ENCODE measurements at places on chromosomes 12 and 14.
A peak's percentile ranks its signal among the peaks of the same experiment; 100 is the strongest.

DNA sequence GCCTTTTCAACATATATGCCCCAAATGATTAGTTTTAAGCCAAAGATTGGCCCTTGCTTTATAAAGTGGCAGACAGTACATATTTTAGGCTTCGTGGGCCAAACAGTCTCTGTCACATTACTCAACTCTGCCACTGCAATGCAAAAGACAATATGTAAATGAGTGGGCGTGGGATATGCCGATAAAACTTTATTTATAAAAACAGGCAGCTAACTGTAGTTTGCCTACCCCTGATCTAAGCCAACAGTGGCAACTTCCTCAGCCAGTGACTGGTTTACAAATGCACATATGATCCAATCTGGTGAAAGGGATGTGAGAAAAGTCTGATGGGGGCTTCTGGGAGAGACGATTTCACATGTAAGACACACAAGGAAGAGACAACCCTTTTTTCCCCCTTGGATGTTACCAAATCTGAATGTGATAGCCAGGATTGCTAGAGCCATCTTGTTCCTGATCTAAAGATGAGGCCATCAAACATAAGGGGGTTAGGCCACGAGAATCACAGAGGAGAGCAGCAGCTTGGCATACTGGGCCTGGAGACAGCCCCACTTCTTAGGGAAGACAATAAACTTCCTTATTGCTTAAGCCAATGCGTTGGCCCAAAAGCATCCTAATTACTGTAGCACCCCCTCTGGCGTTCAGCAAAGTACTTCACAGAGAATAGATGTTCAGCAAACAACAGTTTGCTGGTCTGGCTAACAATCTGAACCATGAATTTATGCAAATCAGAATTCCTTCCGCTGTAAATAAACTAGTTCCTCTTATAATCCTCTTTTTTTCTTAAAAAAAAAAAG, 75.2 kb upstream of the TMCC3 start:
- no peak for DNase-seq

GRCh38 chr12:104410326-104410725, 46.4 kb upstream of the CHST11 start:
- no peak for DNase-seq

GRCh38 chr12:40300490-40300889, 75.7 kb downstream of the LRRK2 start:
- DNase-seq = no peak

DNA sequence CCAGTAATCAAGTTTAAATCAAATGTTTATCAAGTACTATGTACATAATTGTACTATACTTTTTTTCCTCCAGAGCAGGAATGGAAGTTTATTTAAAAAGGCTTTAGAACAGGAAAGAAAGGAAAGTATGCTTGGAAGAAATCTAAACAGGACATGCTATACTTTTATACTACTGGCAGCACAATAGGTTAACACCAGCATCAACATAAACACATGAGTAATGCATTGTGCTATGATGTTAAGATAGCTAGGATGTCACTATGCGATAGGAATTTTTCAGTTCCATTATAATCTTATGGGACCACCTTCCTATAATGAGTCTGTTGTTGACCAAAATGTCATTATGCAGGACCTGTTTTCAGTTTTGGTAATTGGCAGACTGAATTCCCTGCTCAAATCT, 41.5 kb upstream of the ANKS1B start:
- no peak for DNase-seq

DNA sequence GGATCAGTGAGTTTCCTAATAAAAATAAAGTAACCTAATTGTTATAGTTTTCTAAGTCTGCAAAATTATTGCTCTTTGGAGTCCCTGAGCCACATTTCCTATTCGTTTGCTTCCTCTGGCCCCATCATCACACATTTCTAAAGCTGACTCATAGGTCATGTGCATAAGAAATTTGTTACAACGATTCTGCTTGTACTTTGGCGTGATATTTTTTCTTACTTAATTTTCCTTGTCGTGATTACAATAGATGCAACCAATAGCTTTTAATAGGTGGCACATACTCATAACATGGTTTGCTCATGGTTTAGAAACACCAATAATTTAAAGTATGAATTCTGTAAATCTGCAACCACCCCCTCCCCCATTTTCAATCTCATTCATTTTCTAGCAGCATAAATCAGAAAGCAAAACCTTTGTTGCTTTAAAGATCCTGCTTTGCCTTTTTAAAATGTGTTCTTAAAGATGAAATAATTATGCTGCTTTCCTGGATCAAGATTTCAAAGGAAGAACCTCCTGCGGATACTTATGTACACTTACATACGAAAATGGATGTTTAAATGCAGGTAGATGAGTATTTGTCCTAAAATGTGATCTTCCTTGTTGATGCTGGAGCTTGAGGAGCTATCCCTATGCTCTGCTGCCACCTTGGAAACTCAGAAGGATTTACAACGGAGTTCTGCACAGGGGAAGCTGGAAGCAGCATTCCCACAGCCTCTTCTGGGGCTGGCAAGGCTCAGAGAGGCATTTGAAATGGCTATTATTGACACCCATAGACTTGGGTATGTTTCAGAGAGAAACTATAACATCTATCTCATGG, 1.7 kb upstream of the FLRT2 start:
- DNase-seq = no peak

GRCh38 chr14:68104518-68104917, 284.9 kb downstream of the RAD51B start:
- DNase-seq = no peak

GRCh38 chr14:93804654-93805053, 16.4 kb upstream of the PRIMA1 start:
- no peak for DNase-seq

DNA sequence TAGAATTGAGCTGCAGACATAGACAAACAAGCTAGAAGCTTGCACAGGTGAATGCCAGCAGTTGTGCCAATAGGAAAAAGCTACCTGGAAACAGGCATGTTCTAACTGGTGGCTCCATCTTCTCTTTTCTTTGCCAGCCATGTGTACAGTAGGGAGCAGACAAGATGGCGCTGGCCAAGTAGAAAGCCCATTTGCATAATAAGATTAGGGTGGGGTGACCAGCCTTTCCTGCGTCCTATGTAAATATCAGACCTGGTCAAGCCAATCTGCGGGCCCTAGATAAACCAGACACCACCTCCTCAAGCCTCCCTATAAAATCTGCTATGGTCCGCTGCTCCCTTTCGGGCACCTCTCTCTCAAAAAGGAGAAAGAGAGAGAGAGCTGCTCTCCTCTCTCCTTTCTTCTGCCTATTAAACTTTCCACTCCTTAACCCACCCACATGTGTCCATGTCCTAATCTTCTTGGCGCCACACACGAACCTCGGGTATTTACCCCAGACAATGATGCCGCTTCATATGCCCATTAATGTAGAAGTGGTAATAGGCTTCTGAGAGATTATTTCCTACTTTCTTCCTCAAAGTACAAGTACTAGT, 201.0 kb downstream of the SLC25A21 start:
- no peak for DNase-seq

- no peak for DNase-seq
Observed at GRCh38 chr12:52607314-52607713, 6.1 kb upstream of the KRT72 start.

DNA sequence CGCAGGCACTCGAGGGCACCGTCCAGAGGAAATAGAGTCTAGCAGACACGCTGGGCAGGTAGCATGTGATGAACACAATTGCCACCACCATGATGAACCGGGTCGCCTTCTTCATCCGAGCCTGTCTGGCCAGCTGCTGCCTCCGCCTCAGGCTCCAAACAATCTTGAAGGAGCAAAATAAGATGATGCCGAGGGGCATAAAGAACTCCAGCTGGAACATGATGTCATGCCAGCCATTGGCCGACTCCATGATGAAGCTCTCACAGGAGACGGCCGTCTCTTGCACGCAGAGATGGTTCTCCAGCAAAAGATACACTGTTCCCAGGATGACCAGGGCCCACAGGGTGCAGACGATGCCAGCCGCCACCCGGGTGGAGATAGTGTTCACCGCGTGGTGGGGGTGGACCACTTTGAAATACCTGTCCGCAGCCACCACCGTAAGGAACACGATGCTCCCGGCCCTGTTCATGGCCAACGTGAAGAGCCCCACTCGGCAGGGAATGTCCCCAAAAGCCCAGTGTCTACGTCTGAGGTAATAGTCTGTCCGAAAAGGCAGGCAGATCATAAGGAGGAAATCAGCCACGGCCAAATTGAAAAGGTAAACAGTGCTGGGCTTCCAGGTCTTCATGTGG, 945 bp downstream of the HCAR1 start:
- no peak for DNase-seq

GRCh38 chr14:37583358-37584210, 11.5 kb downstream of the FOXA1 start:
- DNase-seq = peak; percentile 89

GRCh38 chr14:36442824-36443241, 77.2 kb downstream of the NKX2-1 start:
- no peak for DNase-seq

- peak; percentile 4 for DNase-seq
Observed at GRCh38 chr14:57871459-57872080, 5.7 kb upstream of the SLC35F4 start.

DNA sequence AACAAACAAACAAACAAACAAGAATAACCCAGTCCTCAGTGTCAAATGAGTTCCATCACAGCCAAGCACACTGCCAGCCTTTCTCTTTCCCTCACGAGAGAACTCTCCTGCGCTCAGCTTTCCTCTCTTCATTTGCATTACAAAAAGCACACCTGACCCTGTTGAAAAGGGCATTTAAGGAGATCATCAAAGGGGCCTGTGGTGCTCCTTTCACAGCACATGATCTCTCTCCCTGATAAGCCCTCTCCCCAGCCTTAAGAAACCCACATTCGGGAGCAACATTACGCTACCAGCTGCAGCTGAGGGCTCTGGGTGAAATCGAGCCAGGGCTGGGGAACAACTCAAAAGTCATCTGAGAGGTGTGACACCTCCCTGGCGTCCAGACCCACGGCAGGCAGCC, 165.6 kb upstream of the TMCC3 start:
- no peak for DNase-seq

GRCh38 chr12:52316701-52317100, 4.5 kb downstream of the KRT83 start:
- DNase-seq = no peak

GRCh38 chr12:63212316-63212715, 61.3 kb upstream of the AVPR1A start:
- no peak for DNase-seq

GRCh38 chr12:43226151-43226550, 325.9 kb downstream of the ADAMTS20 start:
- DNase-seq = no peak

DNA sequence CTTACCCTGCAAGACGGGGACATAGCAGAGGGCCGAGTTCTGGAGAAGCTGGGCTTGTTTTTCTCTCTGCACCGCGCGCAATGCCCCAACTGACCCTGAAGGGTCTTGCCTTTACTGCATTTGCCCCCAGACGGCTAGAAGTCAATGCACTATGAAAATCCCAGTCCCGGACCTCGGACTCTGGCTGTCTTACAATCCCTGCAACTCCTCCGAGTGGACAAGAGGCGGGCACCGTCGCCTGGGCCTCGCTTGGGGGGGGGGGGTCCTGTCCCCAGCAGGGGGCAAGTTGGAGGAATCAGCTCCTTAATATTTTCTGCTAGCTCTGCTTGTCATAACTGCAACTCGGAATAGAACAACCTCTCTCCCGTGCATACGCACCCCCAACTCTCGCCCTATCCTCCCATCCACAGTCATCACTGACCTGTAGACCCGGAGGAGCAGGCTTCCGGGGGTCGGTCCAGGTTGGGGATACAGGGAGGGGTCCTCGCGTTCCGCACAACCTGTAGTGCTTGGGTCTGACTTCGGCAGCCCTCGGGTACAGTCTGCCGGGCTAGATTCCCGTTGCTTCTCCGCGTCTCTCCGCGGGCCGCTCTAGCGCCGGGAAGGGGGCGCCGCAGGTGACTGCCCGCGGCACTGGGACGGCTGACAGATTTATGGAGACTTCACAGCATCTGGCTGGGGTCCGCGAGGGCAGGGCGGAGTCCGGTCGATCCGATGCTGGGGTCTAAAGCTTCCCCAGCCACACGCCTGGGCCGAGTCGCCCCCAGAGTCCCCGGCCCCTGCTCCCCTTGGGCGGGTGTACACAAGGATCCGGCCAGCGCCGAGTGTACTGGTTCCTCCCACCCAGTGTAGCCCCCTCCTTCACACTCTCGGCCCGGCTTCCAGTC, 3.3 kb upstream of the PAX9 start:
- no peak for DNase-seq

DNA sequence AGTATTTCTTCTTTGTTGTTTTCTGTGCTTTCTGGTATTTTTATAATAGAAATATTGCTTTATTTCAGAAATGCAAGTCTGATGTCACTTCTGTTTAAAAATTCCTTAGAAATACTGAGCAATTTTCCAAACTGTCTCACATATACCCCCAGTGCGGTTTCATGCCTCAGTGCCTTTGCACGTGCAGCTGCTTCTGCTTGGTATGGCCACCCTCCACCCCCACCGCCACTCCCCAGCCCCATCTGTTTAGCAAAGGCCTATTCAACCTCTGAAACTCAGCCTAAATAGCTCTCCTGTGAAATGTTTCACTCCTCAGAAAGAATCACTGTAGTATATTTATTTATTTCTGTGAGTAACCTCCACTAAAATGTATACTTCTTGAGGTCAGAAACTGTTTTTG, 52.3 kb downstream of the PPM1H start:
- no peak for DNase-seq

- no peak for DNase-seq
Observed at GRCh38 chr14:43215524-43215923, 1291.6 kb downstream of the FSCB start.

DNA sequence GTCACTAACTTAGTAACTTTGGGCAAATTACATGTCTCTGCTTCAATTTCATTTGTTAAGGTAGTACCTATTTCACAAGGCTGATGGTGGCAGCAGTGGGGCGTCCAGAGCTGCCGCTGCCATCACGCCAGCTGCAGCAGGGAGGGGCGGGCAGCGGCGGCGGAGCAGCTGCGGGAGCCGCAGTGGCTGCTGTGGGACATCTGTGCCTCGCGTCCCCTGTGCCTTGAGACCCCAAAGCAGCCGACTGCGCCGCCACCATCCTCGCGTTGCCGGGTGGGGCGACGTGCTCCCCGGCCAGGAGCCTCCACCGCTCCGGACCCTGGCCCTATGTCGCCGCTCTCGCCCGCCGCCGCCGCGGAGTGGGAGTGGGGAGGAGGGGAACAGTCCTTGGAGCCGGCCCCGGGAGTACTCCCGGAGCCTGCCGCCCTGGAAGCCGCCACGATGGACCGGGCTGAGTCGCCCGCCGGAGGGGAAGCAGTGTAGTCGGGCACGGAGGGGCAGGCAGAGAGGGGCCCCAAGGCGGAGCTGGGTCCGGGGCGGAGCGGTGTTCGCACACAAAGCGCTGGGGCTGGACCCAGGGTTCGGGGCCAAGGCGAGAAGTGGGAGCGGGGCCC, 51.4 kb downstream of the A2M start:
- DNase-seq = no peak

Measured in NCI-H1092 (cell line).